ENCODE measurements at places on chromosomes 13 and 19.

DNA sequence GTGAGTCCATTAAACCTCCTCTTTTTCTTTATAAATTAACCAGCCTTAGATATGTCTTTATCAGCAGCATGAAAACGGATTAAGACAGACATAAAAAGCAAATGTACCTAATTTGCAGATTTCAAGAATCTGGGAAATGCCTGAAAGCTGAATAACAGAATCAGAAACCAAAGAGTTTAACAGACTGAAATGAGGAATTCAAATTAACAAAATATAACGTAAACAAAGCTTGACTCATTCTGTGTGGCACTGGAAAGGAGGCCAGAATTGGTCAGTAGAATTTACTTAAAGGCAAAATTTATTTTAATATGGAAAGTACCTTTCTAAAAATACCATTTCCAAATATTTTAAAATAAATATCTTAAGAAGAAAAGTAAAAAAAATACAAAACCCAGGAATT, 540.6 kb upstream of the HTR2A start:
- no peak for DNase-seq

GRCh38 chr19:57103573-57104277, 16.1 kb upstream of the USP29 start:
- peak; percentile 23 for DNase-seq

- no peak for DNase-seq
Measured at GRCh38 chr19:3225169-3225485, 666 bp downstream of the CELF5 start.

DNA sequence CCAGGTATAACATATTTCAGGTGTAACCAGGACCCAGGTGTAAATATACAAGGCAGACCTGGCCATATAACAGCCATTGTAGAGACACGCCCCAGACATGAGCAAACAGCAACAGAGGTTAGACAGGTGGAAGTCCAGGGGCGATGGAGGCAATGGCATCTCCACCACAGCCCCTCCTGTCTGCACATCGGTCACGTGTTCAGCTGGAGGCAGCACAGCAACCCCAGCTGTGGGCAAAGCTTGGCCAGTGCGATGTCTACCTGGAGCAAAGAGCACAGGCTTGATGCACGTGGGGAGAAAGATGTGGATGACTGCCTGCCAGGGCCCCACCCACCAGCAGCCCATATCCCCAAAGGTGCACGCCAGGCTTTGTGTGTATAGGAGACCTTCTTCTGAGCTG, 4.4 kb downstream of the CYP4F2 start:
- DNase-seq = no peak

DNA sequence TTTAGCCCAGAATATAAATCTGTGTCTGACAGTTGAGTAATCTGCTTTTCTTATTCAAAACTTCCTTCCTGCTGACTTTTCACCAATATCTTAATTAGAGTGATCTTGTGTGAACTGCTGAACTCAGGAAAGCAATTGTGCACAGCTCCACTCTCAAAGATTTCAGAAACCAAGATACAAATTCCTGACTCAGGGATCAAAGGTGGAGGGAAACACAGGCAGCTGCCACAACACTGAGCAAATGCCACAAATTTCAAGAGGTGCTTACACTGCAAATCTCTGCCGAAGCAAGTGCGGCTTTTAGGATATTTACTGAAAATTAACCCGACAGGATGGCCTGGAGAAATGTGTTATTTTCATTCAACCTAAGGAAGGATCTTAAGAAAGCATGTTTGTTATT, 111.4 kb downstream of the STOML3 start:
- no peak for DNase-seq

DNA sequence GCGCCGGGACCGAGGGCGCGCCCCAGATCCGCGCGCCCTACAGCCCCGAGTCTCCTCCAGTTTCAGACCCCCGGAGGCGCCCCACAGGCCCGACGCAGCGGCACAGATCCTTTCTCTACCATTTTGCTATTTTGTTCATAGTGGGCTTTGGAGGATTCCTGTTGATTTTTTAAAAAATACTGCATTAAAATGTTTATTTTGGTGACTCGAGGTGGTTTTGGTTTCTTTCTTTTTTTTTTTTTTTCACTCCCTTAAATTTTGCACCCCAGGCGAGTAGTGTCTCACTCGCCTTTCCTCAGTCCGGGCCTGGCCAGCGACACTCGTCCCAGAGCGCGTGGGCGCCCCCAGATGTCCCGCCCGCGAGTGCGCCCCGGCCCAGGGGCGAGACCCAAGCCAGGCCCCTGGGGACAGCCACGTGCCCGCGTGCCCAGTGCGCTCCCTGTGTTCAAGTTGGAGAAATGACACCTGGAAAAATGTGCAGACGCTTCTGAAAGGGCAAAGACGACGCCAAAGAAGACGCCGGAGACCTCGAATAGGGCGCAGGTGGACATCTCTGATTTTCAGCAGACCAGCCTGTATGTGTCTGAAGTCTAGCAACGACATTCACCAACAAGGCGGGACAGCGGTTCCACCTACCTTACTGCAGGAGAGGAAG, 471 bp upstream of the INSR start:
- no peak for DNase-seq

- no peak for DNase-seq
Measured at GRCh38 chr19:10412257-10412977, 7.9 kb upstream of the PDE4A start.

GRCh38 chr13:28735481-28736029, 16.8 kb upstream of the SLC46A3 start:
- no peak for DNase-seq

GRCh38 chr13:26380930-26381329, 127.0 kb downstream of the CDK8 start:
- no peak for DNase-seq

- DNase-seq = peak; percentile 69
Measured at GRCh38 chr19:16368385-16369305, 44.0 kb downstream of the KLF2 start.

GRCh38 chr19:55241935-55242464, 13.4 kb upstream of the TMEM86B start:
- DNase-seq = no peak

- DNase-seq = no peak
Measured at GRCh38 chr13:73832825-73833224, 301.4 kb downstream of the KLF12 start.

- DNase-seq = no peak
Measured at GRCh38 chr19:46670813-46671212, 9.8 kb upstream of the DACT3 start.

- no peak for DNase-seq
Measured at GRCh38 chr13:41459432-41460073, 2.2 kb downstream of the RGCC start.

- no peak for DNase-seq
Measured at GRCh38 chr19:44973982-44974735, 19.0 kb downstream of the CLPTM1 start.

DNA sequence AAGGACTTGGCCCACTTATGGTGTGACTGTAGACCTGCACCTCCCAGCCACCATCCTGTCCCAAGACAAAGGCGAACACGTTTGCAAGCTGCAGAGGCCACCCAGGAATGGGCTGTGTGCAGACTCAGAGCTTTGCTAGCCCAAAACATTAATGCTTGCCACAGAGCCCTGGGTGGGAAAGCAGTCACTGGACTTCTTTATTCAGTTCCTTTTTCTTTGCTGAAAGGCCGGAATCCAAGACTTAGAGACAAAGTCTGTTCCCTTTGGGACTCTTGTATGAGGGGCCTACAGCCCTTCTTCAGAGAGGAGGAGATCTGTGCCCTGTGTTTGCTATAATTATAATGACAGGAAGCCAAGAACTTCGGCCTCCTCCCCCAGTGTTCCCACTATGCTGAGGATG, 167.8 kb downstream of the DLEU7 start:
- DNase-seq = no peak

- DNase-seq = no peak
Measured at GRCh38 chr19:903266-903797, 9.7 kb downstream of the R3HDM4 start.

GRCh38 chr19:44476559-44477408, 23.5 kb downstream of the ZNF180 start:
- no peak for DNase-seq

GRCh38 chr13:76853921-76854608, 32.1 kb downstream of the KCTD12 start:
- no peak for DNase-seq

DNA sequence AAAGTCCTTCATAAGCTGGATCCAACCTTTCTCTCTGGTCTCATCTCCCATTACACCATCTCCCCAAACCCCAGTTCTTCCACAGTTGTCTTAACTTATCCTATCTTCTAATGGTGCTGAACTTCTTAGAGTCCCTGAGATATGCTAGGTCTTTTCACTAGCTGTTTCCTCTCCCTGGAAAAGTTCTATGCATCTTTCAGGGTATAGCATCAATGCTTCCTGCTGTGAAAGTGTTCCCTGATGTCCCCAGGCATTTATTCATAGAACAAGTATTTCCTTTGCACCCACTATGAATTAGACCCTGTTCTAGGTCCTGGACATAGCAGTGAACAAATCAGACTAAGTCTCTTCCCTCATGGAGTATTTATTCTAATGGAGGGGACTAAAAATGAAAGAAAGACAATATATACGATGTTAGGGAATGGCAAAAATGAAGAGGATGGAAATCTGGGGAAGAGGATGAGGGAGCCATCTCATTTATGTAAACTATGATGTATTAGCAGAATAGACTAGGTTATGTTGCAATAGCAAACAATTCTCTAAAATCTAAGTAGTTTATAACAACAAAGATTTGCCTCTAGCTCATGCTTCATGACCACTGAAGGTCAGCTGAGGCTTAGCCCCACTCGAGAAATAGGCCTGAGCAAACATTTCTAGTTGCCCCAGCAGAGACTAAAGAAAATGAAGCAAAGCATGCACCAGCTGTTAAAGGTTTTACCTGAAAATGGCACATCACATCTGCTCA, 120.0 kb downstream of the CYSLTR2 start:
- no peak for DNase-seq
